ENCODE measurements at places on chromosomes 12 and 14.

GRCh38 chr12:87603727-87604126 lies 425.5 kb downstream of the C12orf50 start:
- DNase-seq = no peak

- no peak for DNase-seq
These were observed 23.3 kb downstream of the RNF34 start for GRCh38 chr12:121423253-121423652.

GRCh38 chr14:51283402-51284085 lies 43.5 kb downstream of the TMX1 start:
- DNase-seq = peak; percentile 74

GRCh38 chr12:90938451-90938850 lies 16.5 kb downstream of the CCER1 start:
- DNase-seq = peak; percentile 37

DNA sequence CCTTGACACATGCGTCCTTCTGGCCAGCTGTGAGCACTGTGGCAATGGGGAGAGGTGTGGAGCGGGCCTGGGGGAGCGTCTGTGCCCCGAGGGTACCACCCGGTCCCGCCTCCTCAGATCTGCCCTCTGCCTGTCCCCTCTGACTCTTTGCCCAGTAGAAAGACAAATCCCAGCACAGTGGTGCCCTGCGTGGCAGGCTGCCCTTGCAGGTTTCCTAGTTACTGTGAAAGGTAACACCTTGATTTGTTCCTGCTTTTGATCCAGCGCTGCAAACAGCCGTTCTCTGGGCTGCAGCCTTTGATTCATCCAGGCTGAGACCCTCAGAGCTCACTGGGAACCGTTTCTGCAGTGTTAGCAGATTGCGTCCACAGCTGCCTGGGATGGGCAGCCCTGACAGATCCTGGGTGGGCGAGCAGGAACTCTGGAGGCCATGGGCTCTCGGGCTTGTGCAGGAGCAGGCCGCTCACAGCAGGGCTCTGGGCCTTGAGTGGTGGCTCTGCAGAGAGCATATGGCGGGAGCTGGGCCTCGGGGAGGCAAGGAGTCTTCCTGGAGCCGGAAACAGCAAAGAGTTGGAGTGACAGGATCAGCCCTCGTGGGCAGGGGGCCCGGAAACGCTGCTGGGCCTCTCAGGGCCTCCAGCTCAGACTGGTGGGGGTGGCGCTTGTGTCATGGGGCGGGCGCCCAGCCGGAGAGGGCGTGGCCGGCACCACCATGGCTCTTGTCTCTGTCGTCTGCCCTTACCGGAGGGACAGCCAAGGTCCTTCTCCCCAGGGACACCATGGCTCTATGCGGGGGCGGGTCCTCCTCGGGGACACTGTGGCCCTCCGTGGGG lies 16.6 kb downstream of the FBRSL1 start:
- peak; percentile 53 for DNase-seq

DNA sequence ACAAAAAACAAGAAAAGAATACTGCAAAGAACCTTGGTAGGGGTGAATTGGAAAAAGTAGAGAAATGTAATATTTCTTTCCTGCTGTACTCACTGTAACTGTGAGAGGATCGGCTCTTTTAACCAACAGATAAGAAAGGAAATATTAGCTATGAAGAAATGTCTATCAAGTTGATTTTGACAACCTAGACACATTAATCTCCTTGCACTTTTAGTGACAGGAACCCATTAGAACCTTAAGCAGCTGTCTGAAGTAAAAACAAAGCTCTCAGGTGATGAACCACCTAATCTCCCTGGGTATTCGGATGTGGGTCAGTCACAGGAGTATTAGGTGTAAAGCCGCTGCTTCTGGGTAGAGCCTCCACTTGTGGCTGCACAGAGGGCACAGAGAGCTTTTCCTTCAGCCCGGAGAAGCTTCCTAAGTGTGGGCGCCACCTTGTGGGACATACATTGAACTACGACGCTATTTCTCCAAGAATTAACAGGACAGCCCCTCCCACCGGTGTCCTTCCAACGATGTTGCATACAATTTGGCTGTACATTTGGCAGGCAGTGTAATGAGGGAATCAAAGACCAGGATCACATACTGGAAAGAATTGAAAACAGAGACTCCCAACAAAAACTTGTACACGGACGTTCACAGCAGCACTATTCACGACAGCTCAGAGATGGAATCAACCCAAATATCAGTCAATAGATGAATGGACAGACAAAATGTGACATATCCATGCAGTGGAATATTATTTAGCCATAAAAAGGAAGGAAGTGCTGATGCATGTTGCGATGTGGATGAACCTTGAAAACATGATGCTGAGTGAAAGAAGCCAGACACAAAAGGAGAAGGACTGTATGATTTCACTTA lies 28.9 kb upstream of the MAPKAPK5 start:
- peak; percentile 57 for DNase-seq

- DNase-seq = no peak
These were observed 34.9 kb downstream of the RAD9B start for GRCh38 chr12:110536834-110537604.

- DNase-seq = no peak
These were observed 3.2 kb upstream of the DACT1 start for GRCh38 chr14:58634406-58635090.

DNA sequence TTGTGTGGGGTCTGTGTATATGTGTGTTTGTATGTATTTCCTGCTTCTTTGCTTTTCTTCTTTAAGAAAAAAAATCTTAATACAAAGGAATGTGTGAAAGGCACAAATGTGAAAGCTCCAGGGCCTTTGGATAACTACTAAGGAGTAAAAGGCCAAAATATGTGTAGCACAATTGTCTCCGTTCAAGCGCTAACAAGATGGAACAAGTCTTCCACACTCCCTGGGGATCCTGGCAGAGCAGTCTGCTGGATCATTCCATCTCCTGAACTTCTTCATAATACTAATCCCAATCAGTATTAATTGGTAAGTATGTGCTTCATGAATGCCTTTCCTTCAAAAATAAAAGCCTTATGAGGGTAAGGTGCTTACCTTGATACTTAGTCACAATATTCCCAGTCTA lies 462.5 kb upstream of the TBX3 start:
- no peak for DNase-seq

DNA sequence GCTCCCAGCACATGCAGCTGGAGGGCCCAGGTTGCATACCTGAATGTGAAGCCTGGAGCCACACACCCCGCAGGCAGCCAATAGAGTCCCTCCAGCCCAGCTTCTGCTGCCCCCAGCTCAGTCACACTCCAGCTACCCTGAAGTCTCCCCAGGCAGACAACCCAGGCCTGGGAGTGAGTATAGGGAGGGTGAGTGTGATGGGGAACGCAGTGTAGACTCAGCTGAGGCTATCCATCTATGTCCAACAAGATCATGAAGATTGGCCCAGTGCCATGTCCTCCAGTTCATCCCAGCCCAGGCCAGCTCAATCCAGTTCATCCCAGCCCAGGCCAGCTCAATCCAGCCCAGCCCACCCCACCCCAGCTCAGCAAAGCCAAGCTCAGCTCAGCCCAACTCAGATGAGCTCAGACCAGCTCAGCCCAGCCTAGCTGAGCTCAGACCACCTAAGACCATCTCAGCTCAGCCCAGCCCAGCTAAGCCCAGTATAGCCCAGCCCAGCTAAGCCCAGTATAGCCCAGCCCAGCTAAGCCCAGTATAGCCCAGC lies 330.4 kb downstream of the TMEM121 start:
- DNase-seq = no peak

DNA sequence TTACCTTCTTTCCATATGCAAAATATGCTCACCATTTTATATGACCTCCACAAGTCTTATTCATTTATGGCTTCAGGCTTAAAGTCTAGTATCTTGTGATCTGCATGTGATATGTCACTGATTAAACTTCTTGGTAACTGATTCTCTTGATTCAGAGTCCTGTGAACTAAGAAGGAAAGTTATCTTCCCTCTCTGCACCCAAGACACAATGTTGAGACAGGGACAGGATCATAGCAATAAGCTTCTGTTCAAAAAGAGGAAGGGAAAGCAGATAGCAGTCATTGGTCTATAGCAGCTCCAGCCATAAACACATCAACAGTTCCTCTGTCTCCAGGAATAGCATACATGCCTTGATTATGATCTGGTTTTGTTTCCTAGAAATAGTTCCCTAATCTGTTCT lies 103.1 kb downstream of the UNC79 start:
- DNase-seq = no peak

DNA sequence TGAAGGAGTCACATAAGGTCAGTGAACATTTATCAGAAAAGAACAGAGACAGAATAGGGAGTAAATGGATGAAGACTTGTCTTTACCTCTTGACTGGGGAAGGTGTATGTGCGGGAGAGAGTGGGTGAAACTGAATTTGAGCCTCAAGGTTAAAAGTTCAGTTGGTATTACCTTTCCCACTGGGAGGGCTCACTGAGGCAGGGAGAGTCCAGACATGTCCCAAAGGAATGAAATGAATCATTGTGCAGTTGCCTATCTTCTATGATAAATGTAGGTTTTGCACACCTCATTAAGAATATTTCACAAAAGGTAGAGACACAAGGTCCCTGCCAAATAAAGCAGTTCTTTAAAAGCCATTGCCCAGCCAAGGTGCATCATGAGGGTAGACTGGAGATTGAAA lies 105.2 kb downstream of the KCNA5 start:
- no peak for DNase-seq

DNA sequence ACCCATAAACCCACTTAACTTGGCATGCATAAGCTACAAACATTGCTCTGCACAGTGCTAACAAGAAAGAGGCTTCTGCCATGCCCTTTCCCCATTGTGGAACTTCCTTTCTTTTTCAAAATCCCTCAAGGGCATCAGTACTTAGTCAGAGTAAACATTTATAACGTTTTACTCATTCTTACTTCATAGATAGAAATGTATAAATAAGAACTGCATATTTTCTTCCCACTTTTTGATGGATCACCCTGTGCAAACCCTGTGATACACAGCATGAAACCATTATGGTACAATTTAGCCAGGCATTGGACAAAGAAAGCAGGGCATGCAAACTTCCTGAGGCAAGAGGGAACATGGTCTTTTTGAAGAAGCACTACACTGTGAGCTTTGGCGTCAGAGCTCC lies 113.8 kb upstream of the FOXG1 start:
- DNase-seq = no peak

All from pulmonary artery endothelial cell (primary cell).